Fibroblast of skin of left biceps (primary cell): ENCODE measurements at places on chromosomes 6 and 20.

- no peak for DNase-seq
These were observed 43.6 kb downstream of the MBOAT1 start for GRCh38 chr6:20168690-20169089.

GRCh38 chr6:102387326-102388033 is 994.0 kb downstream of the GRIK2 start:
- no peak for DNase-seq

DNA sequence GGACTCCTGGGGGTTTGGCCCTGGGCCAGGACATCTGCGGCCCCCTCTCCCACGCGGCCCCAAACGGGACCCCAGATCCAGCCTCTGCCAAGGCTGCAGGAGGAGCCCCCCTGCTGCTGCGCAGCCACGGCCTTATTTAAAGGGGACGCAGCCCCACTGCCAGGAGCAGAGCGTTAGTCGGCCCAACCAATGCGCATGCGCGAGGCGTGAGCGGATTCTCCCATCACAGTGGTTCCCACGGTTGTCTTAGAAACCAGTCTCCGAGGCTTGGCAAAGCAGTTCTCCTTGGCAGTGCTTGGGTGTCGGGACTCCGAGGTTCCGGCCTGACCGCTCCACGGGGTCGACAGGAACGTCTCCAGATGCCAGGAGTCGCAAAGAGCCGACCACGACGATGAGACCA is 288.3 kb upstream of the ZNF337 start:
- peak; percentile 18 for DNase-seq

- DNase-seq: no peak
These were observed 527 bp downstream of the NFKBIL1 start for GRCh38 chr6:31547727-31548543.

GRCh38 chr6:99530627-99531026 is 15.4 kb upstream of the USP45 start:
- no peak for DNase-seq

GRCh38 chr20:45322952-45323383 is 14.9 kb upstream of the MATN4 start:
- no peak for DNase-seq

- DNase-seq: no peak
These were observed 47.5 kb downstream of the RNASET2 start for GRCh38 chr6:166908811-166909210.

- no peak for DNase-seq
These were observed 40.6 kb downstream of the DTD1 start for GRCh38 chr20:18628330-18628920.

DNA sequence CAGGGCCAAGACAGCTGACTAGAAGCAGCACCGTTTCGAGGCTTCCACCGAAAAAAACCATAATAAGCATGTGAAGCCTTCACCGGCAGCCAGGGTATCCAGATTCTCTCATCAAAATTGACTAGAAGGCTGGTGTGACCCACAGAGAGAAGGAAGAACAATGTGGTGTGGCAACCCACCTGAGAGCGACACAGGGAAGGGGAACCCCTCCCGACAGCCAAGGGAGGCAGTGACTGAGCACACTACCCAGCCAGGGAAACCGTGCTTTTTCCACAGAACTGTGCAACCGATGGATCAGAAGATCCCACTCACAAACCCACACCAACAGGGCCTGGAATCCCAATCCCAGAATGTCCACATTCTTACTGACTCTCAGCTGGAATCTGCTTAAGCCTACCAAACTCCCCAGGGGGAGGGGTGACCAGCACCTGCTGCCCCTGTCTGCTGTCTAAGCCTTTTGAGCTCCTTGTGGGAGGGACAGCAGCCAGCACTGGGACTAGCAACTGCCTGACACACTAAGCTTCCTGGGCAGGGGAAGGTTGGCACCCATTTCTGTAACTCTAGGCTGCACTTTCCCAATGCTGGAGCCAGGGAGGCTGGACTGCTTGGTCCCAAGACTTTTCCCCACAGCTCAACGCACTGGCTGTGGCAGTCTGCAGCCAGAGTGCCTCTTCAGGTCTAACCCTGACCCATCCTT is 231.9 kb upstream of the FAM83B start:
- DNase-seq: no peak

GRCh38 chr6:167782698-167783517 is 43.8 kb upstream of the AFDN start:
- no peak for DNase-seq

DNA sequence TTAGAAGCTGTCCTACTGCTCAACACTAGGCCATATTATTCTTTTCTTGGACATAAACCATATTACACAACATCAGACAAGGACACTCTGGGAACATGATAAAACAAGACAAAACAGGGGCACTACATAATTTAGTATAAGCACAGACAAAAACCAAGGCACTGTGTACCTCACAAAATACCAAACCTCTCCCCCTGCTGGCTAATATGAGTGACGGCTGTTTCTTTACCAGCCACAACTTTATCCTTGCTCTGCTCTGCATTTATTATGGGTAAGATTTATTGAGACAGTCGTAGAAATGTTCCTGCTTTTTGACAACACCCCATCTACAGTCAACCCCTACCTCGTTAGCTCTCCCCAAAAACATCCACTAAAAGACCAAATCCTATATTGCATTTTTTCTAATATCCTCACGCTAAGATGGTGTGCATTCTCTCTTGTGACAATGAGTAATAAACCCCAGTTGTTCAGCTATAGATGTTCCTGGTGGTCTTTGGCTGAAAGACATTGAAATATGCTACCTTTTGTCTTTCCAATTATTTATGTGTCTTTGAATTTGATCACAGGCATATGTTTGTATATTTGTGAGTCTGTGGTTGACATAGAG is 23.8 kb upstream of the POLR1H start:
- DNase-seq: no peak

DNA sequence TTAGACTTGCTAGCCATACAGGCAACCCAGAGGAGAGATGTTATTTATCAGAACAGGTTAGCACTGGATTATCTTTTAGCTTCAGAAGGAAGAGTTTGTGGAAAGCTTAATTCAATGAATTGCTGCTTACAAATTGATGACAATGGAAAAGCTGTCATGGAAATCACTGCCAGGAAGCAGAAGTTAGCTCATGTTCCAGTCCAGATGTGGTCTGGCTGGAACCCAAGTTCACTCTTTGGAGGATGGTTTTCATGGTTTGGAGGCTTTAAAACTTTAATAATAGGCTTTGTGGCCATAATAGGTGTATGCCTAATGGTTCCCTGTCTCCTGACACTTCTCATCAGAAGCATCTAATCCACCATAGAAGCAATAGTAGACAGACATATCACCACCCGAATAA is 699.0 kb downstream of the PHF3 start:
- DNase-seq: no peak

DNA sequence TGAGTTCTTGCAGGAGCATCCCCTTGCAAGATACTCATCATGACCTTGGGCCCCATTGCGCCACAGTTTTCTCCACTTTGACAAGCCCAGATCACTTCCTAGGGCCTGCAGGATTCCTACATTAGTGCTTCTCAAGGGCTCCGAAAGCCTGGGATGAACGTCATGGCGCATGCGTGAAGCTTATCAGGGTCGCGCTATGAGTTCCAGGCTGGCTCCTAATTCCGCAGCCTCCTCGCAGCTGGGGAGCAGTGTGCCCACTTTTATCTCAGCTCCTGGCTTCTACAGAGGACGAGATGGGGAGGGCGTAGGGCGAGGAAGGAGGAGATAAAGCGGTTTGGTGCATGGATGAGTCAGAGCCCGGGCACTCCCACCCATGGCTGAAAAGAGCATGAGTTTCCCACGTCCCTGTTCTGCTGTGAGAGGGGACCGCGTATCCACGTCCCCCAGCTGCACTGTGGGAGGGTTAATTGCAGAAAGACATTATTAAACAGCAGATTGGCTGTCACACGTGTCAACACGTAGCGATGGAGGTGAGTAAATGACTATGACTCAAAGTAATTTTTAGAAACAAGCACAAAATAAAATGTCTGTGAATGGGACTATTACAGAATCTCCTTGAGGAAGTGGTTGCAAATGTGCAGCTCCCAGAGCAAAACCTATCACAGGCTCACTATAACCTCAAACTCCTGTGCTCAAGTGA is 72.9 kb upstream of the DSP start:
- peak; percentile 25 for DNase-seq

DNA sequence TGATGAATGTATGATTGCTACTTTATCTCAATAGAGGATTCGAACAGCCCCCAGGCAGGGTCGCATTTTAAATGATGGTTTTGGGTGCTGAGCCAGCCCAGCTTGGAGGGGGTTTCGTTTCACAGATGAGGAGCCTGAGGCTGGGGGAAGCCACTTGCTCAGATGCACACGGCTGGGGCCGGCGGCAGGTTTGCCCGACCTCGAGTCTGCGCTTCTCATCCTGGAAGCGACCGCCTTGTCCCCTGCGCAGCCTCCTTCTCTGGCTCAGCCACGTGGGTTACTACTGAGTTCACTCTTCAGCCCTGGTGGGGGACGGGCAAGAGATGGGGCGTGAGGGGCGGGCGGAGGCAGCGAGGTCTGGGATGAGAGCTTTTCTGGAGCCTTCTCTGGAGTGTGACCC is 25.3 kb downstream of the NTSR1 start:
- DNase-seq: no peak

- DNase-seq: no peak
These were observed 78.8 kb upstream of the ZNFX1 start for GRCh38 chr20:49356676-49357075.

GRCh38 chr6:79646006-79646405 is 14.9 kb downstream of the SH3BGRL2 start:
- DNase-seq: no peak

DNA sequence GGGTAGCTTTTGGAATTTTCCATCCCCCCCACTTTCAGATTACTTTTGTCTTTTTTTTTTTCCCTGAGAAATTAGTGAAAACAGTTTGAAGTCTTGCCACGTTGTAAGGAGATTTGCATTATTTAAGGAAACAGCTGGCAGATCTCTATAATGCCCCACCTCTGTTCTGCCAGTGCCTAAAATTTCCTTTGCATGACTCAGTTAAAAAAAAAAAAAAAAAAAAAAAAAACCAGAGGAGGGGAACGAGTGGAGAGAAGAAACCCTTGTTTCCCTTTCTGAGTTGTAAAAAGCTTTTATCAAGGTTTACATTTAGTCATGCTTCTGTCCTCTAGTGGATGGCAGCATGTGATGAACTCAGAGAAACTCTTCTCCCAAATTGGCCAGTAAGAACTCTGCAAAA is 33.5 kb downstream of the CARMIL1 start:
- DNase-seq: no peak

DNA sequence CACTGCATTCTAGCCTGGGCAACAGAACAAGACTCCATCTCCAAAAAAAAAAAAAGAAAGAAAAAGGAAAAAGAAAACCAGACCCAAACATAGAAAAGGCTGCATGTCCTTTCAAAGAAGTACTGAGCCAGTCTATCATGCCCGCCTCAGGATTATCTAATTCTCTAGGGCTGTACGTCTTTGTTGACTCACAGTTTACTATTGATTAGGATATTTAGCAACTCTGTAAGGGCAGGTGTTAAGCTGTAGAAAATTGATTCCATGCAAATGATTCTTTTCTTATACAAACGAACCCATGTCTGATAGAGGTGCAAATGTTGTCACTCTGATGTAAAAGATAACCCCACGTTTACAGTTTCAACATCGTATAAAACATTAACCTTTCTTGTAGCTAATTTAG is 209.0 kb downstream of the TTLL2 start:
- no peak for DNase-seq

DNA sequence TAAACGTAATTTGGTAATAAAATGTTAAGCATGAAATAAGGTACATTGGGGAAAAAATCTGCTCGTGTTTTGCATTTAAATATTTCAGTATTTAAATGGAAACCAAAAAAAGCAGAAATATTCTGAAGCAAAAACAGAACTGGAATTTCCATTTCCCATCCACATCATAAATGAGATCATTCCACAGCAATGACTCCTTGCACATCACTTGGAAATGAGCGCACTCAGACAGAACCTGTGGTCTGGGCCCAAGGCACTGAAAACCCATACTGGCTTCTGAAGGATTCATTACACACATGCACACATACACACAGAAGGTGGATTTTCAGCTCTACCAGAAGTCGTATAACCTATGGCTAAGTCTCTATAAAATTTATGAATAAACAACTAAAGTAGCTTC is 174.8 kb downstream of the IBTK start:
- peak; percentile 67 for DNase-seq

GRCh38 chr20:19654921-19655320 is 103.1 kb upstream of the RIN2 start:
- no peak for DNase-seq

- no peak for DNase-seq
These were observed 59.5 kb upstream of the VGLL2 start for GRCh38 chr6:117205876-117206275.

DNA sequence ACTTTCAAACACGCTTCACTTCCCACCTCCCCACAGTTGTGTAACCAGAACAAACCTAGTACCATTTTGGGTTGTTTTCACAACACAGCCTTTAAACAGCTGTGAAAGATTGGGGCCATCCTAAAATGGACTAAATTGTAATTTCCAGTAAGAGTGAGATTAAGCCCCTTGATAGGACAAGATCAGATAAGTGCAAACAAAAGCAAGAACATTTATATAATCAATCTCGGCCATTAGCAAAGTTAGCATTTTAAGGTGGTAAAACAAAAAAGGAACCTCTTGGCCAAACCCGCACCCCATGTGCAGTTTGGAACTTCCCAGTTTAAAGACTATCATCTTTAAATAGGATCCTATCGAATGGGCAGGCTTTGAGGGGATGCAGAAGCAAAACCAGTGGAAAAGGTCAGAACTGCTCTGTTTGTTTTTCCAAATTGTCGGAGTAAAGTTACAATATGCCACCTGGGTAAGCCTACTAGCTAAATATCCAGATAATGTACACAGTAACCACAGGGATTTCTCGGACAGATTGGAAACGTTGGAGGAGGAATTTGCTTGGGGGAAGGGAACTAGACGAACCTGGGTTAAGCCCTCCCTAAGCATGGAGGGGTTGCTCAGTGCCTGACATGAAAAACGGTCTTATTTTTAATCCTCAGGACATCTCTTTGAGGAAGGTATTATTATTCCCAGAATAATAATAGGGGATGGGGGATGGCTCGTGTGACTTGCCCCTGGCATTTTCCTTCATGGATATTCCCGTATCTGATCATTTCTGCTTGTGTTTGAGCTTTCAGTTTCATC is 159.8 kb upstream of the SALL4 start:
- DNase-seq: no peak

GRCh38 chr6:33757906-33758305 is 11.2 kb upstream of the IP6K3 start:
- no peak for DNase-seq

GRCh38 chr20:63230800-63231268 is 4.9 kb upstream of the BIRC7 start:
- no peak for DNase-seq

DNA sequence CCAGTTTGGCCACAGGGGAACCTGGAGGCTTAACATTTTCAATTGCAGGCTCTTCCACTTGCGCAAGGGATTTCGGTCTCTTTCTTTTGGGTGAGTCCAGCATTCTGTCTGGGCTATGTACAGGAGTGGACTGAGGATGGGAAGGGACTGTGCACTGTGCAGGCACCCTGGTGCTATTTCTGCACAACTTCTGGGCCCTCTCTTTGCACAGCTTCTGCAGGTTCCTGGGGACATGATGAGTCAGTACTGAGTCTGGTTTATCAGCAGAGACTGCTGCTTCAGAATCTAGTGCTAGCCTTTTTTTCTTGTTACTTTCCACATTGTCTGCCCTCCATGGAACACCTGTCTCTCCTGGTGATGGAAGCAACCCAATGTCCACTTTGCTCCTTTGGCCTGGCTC is 78.5 kb upstream of the ASF1A start:
- no peak for DNase-seq
